LoVo (cell line): ENCODE measurements at places on chromosomes 2 and 18.

DNA sequence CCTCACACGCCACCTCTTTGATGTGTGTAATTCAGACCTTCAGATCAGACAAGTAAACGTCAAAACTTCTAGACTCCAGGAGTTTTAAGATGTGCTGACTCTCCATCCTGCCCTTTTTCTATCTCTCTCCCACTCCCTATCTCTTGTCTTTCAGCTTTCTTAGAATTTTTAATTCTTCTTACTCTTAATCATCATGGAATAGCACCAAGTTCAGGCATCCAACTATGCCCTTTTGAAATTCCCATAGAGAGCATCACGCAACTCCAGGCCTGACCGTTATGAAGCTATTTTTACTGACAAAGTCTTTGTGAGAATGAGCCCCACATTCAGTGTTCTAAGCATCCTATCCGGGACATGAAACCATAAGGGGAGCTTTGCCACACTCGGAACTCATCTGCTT is 62.6 kb downstream of the CTAGE1 start:
- no peak for DNase-seq

GRCh38 chr2:102271844-102272243 is 39.5 kb upstream of the IL1RL1 start:
- no peak for DNase-seq

GRCh38 chr2:237568121-237568660 is 1.8 kb downstream of the PRLH start:
- no peak for DNase-seq

- peak; percentile 78 for DNase-seq
Observed at GRCh38 chr2:113806217-113806913, 49.9 kb upstream of the SLC35F5 start.

GRCh38 chr18:4017480-4017879 is 437.6 kb downstream of the DLGAP1 start:
- DNase-seq = no peak

DNA sequence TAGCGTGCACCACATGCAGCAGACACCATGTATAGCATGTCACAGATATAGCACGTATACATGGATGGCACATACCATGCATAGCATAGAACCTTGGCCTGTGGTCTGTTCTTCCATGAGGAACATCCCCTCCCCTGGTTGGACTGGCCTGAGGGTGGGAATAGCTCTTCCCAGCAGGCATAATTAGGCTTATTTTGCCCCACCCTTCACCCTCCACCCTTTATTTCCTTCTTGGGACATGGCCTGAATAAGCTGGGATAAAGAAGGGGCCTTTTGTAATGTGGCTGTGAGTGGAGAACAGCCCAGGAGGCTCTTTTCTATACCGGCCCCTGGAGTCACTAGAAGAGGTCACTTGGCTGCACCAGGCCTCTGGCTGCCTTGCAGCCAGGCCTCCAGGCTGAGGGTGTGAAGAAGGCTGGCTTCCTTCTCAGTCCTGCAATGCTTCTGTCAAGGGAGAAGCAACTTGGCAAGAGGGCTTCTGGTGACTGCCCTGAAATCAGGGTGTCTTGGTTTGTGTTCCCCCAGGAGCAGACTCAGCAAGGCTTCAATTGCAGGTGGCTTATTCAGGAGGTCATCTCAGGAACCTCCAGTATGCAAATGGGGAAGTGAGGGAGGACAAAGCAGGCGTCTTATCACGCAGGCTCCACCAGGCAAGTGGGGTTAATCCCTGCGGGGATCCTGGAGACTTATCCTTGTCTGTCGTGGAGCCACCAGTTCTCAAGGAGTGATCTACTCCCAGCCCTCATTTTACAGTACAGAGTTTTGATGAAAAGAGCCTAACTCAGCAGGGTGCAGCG is 68.2 kb downstream of the HS6ST1 start:
- no peak for DNase-seq

DNA sequence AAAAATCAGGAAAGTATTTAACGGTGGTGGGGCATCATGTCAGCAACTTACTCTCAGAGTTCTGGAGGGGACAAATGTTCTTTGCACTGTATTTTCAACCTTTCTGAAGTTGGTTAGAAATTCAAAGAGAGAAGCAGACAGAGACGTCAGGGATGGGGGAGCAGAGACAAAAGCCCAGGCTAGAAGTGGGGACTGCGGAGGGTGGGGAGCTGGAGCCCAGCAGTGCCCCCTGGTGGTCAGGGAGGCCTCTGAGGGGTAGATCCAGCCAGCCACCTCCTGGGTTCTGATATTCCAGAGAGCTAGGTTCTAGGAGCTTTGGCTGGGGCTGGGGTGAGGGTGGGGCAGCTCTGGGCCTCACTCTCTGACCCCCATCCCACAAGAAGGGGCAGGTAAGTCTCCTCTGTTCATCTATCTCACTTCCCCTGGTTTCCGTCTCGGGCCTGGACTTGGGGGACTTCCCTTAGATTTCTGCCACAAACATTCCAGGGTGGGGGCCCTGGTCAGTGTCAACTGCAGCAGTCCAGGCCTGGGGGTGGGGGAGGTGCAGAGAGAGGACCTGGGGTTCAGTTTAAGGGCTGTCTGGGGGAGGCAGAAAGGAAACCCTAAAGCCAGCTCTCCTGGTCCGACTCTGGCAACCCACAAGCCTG is 8.9 kb downstream of the TNS1 start:
- DNase-seq = peak; percentile 23

DNA sequence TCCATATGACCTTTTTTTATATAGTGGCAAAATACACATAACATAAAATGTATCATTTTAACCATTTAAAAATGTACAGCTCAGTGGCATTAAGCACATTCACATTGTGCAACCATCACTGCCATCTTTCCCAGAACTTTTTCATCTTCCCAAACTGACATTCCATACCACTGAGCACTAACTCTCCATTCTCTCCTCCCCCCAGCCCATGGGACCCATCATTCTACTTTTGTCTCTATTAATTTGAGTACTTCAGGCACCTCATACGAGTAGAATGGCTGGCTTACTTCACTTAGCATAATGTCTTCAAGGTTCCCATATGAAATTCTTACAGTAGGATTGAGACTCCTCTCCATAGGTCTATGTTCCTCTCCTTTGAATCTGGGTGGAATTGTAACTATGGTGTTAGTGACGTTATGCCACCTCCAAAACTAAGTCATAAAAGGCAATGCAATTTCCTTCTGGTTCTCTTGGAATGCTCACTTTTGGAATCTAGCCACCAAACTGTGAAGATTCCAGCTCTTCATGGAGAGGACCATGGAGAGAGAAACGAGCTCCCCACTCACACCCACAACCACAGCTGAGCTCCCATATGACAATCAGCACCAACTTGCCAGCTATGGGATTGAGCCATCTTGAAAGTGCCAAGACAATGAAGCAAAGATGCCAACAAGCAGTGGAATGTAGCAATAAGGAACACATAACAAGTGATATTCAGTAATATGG is 9.8 kb upstream of the DNAJC27 start:
- DNase-seq = no peak

DNA sequence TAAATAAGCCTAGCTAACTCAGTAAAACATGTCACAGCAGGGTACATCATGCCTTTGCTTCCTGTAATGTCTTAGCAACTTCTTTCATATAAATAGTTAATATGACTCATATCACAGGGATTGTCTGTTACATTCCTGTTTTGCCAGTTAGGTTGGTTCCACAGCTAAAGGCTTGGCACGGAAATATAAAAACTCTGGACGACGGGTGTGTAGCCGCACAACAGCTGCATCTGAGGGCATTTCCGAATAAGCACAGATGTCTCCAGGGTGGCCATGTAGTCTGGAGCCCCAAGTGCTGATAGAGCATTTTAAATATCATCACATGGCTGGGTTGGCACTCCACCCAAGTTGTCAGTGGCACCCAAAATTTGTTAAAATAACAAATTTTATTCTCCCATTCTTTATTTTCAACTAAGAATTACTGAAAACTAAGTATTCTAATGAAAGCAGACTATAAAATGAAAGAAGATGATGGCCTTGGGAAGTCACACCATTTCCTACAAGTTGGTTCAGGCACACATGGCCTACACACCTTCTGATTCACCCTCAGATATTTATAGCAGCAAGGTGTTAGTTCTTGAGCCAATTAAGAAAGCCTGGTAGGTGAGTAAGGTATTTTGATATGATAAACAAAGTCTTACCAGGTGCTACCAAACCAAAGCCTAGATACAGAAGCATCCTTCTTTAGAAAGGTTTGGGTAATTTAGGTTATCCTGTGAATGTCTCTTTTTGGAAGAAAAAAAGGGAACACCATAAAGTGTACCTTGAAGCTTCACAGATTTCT is 61.8 kb upstream of the STK17B start:
- DNase-seq = peak; percentile 92

DNA sequence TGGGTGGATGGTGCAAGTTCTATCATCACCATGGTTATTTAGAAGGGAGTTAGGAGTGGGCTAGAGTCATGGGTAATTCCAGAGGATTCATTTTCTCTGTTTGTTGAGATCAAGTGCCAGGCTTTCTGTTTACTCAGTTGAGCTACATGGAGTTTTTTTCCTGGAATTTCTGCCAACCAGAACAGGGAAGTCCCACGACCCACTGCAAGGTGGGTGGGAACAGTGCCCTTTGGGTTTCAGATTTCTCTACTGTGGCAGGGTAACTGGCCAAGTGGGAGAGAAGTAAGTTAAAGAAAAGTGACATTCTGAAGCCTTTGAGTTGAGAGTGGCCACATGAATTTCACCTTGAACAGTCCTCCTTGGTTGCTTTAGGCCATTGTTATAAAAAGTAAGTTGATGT is 138.9 kb downstream of the SLC39A10 start:
- DNase-seq = no peak

- DNase-seq = no peak
Observed at GRCh38 chr18:49869354-49869753, 56.0 kb upstream of the ACAA2 start.

GRCh38 chr2:129404000-129404685 is 575.3 kb upstream of the RAB6C start:
- no peak for DNase-seq

DNA sequence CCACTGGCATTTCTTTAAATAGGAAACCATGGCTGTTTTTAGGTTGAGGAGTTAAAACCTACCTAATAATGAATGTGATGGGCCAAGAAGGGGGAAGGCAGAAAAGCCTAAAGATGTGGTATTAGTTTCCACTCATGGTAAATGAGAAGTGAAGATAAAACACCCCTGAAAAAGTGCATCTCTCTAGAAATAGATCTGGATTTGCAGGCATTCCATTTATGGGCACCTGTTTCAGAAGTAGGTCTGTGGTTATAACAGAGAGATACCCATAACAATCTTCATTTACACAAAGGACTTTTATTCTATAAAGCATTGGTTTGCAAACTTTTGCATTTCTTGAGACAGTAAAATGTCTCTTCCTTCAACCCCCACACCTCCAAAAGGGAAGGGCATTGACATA is 62.1 kb downstream of the PRKCE start:
- DNase-seq = no peak

- no peak for DNase-seq
Observed at GRCh38 chr2:163044114-163044513, 205.5 kb upstream of the KCNH7 start.

DNA sequence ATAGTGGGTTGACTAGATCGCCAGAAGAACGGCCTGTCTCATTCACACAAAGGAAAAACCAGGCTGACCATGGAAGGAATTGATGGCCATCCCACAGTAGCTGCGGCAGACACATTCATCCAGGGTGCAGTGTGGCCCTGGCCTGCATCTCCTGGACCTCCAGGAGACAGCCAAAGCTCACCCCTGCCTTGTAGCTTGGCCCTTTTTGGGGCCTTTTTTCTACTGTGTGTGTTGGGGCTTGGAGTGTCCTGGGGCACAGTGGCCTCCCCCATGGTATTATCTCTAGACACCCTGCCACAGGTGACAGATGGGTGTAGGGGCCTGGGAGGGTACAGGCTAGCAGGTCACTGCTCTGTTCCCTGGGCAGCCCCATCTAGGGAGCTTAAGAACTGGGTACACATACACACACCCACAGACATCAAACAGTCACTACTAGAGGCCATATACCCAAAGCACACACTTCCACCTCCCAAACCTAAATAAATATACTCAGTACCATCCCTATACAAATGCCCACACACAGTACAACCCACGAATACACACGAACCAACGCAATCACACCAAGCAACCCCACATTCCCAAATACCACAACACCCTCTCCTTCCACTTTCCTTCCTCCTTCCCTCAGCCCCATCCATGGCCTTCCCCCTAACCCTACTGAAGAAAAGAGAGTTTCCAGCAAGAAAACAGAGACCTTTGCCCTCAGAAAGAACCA is 8.6 kb downstream of the EN1 start:
- DNase-seq = no peak

DNA sequence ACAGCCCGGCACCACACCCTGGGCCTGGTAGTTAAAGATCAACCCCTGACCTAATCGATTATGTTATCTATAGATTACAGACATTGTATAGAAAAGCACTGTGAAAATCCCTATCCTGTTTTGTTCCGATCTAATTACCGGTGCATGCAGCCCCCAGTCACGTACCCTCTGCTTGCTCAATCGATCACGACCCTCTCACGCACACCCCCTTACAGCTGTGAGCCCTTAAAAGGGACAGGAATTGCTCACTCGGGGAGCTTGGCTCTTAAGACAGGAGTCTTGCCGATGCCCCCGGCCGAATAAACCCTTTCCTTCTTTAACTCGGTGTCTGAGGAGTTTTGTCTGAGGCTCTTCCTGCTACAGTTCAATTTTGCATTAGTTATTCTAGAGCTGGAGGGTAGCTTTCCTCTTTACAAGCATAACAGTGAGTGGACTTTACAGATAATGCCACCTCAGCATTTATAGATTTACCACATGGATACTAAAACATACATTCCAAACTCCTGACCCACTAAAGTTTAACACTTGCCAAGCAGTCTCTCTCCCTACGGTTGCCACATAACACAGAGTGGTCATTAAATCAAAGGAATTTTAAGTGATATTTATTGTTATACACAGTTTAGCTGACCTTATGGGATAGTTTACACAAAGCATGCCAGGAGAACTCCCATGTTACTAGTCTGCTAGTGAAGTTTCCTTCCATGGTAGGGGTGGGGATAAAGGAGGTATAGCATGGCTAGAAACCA is 101.0 kb downstream of the EVA1A start:
- no peak for DNase-seq

GRCh38 chr2:189155795-189156194 is 23.8 kb downstream of the COL5A2 start:
- no peak for DNase-seq

- DNase-seq = no peak
Observed at GRCh38 chr2:96524482-96525210, 11.9 kb upstream of the ARID5A start.

- no peak for DNase-seq
Observed at GRCh38 chr2:73894475-73894850, 1.7 kb downstream of the ACTG2 start.

DNA sequence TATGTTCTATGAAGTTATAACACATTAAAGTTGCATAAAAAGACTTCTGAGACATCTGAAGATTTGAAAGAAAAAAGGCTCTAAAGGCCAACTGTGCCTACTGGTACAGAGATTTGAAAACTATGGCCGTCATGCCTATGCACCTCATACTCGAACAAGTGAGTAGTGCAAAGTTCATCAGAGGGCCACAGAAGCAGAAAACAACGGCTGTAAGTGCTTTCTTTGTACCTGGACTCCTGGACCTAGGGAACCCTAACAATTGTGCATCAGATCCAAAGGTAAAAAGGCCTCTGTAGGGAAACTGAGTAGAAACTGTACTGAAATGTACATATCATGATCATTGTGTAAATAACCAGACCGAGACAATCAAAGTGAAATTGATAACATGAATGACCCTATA is 230.4 kb upstream of the CHST9 start:
- DNase-seq = no peak
